Right ventricle myocardium inferior (tissue), 1 donor: ENCODE measurements at places on chromosomes 1 and 21. TPM values are rescaled to one million over a fixed set of nuclear protein-coding genes. Genes with fewer than 3 reads are reported as not detected.

Gene CD101
- 0.38 TPM for total RNA-seq

Gene VPS13D
- 105 TPM for total RNA-seq

Gene TEDDM1
- not detected for total RNA-seq

Gene CYB5RL
- total RNA-seq: 3.9 TPM

Gene CD52
- 6.5 TPM for total RNA-seq

Gene TRAF3IP3
- total RNA-seq: 1.7 TPM

Gene ARHGAP30
- total RNA-seq: 3.7 TPM

Gene INSRR
- 0.46 TPM for total RNA-seq

Gene ANKRD35
- total RNA-seq: 1.1 TPM

Gene TNFRSF25
- total RNA-seq: 11.4 TPM

Gene C1orf232
- not detected for total RNA-seq

Gene CLEC20A
- total RNA-seq: not detected

Gene F13B
- total RNA-seq: not detected

Gene RGS16
- total RNA-seq: 0.97 TPM
